ENCODE measurements at places on chromosomes 16 and 17.

GRCh38 chr17:42681976-42682721, at the start of gene CNTNAP1:
TSS of gene CNTNAP1 (plus strand) at chr17:42682531. CDS start at chr17:42682830, 299 bp downstream.
- DNase-seq, result peak; percentile 57

- DNase-seq, result no peak
Observed at GRCh38 chr16:63447121-63447520, 1410.9 kb upstream of the CDH8 start.

- no peak for DNase-seq
Observed at GRCh38 chr17:66691644-66692420, 143.1 kb upstream of the CACNG5 start.

DNA sequence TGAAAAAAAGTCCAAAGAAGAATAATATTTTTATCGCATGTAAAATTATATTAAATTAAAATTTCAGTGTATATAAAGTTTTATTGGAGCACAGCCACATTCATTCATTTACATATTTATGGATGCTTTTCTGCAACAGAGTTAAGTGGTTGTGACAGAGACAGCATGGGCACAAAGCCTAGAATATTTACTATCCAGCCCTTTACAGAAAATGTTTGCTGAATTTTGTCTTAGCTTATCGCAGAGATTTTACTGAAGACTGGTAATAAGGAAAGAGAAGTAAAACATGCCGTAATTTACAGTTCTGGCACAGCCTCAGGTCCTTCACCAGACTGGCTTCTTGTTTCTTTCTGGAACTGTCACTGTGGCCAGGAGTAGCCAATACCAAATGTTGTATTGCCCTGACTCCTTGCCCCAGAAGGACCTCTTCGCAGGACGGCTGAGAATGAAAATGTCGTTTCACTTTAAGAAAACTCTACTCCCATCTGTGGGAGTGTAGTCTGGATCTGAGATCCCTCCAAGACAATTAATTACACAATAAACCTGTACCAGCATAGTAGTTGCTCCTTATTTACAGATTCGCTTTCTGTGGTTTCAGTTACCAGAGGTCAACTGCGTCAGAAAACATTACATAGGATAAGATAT, 94.9 kb upstream of the GOT2 start:
- DNase-seq, result no peak

DNA sequence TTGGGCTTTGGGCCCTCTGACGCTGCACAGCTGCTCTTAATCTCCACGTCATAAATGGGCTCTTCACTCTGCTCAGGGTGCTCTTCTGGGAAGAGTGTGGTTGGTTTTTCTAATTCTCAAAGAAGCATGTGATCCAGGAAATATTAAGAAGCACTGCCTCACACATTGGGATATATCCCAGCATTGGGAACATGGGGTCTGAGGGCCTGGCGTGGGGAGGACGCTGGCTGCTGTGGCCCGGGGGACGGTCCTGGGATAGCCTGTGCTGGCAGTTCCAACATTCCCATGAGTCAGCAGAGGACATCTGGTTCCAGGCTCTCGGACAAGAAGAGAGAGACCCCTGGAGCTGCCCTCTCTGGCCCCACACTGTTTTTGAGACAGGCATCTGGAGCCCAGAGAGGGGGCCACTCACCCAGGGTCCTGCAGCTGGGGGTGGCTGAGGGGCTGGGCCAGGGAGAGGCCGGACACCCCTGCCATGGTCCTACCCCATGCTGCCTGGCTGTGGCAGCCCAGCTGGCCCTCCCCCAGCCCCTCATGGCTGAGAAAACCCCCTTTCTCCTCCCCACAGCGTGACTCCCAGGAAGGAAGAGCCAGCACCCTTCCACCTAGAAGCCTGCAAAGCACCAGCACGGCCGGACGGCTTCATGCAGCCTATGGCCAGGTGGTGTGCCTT, 58.8 kb downstream of the NT5M start:
- no peak for DNase-seq

GRCh38 chr17:77745702-77746101, 212.8 kb upstream of the TNRC6C start:
- no peak for DNase-seq

DNA sequence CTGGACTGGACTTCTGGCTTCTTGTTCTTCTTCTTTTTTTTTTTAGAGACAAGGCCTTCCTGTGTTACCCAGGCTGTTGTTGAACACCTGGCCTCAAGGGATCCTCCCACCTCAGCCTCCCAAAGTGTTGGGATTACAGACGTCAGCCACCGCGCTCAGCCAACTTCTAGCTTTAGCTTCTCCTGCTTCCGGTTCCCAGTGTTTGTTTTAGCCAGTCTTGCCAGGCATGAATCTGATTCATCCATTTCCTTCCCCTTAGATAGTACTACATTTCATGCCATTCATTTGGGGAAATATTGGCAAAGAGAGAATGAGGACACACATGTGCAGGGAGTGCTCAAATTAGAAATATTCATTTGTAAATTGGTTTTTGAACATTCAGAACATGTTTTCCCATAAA, 12.1 kb upstream of the NDUFAB1 start:
- DNase-seq, result no peak

GRCh38 chr16:48374255-48374654, 11.0 kb downstream of the SIAH1 start:
- no peak for DNase-seq

DNA sequence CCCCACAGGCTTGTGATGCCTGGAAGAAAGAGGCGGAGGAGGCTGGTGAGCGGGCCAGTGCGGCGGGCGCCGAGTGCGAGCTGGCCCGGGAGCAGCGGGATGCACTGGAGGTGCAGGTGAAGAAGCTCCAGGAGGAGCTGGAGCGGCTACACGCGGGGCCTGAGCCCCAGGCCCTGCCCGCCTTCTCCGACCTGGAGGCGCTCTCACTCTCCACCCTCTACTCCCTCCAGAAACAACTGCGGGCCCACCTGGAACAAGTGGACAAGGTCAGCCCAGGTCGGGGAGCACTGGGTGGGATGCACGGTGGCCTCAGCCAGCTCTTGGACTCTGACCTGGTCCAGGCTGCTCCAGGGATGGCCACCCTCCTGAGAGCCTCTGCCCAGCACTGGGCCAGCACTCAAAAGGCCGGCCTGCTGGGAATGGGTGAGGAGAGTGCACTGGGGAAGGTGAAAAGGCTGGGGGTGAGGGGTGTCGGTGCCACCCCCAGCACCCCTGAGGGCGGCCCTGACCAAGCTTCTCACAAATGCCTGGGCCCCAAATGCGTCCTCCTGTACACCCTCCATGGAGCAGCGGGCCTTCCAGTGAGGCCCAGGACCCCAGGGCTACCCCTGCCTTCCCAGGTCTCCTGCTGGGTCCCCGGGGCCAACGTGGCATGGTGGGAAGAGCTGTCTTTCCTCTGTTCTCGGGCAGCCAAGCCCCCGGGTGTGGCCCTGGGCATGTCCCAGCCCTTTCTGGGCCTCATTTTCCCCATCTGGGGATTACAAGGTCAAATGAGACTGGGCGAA, 20.8 kb downstream of the UNC13D start:
- DNase-seq, result no peak

DNA sequence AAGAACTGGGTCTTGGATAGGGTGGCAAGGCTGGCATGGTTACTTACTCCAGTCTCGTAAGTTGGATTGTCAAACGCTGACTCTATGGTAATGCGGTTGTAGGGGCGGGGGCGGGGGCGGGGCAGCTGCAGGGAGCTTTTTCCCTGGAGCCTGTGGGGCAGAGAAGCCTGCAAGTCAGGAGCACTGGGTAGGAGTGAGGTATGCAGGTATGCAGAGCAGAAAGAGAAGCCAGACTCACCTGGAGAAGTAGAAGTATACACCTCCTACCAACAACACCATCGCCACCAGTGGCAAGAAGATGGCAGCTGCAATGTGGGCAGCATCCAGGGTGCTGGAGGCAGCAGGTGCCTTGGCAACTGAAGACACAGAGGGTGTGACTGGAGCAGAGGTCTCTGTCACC, 4.8 kb upstream of the PHF12 start:
- DNase-seq, result no peak

DNA sequence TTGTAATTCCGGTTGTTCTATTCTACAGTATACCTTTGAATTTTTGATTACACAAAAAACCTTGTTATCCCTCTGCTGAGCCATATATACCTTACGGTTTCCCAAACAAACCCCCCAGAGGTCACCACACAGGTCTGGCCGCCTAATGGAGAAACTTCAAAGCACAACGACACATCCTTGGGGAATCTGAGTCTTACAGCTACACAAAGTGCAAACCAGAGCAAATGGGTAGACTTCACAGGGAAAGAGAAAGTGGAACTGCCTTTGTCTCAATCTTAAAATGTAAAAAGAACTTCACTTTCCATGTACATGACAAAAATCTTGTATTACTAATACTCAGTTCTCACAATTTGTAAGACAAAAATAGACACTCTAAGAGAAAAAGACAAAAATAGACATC, 2.7 kb downstream of the FBXO31 start:
- no peak for DNase-seq

DNA sequence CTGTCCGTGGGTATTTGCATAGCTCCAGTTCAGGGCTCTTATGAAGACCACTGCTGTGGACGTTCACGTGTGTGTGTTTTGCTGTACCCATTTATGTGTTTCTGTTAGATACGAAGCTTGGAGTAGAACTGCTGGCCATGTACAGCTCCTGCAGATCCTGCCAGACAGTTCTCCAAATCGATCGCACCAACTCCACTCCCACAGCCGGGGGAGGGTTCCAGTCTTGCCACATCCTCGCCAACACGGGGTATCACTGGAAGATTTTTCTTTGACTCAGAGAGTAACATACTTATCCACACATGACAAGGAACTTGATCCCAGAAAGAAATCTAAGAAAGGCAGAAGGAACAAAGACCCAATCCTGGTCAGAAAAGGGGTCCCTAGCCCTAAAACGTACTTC, 37.4 kb downstream of the TMEM186 start:
- no peak for DNase-seq

Data from NCI-H510A (cell line).